BJ (cell line): ENCODE measurements at places on chromosomes 5 and 9.

GRCh38 chr5:65243161-65243560 lies 238.6 kb downstream of the ADAMTS6 start:
- DNase-seq = no peak

- DNase-seq = no peak
Observed at GRCh38 chr5:119860463-119860862, 231.1 kb downstream of the FAM170A start.

GRCh38 chr5:132830436-132831094 lies at the start of gene SHROOM1:
TSS of gene SHROOM1 (minus strand) at chr5:132830647. CDS start at chr5:132826140, 4,507 bp downstream.
- no peak for DNase-seq

GRCh38 chr5:169686137-169686536 lies 49.1 kb downstream of the DOCK2 start:
- DNase-seq = no peak

DNA sequence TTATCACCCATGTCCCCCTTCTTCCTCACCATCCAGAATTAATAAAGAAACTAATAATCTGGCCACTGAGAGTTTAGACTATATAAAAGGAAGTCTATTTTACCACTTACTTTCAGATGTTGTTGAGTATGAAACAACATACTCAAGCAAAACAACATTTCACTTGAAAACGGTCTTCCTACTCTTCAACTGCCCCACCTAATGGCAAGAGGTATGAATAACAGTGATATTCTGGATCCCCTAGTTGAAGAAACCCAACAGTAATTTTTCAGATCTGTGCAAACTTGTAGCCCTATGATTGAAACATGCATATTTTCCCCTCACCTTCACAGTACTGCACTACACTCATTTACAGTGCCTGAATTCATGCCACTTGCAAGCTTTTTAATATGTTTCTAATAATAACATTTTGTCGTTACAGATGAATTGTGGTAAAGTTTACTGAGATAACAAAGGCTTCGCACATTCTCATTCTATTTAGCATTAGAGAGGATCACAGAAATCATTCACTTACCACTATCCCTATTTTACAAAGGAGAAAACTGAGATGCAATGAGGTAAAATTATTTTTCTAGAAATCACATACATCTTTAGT lies 267.9 kb upstream of the PDE4D start:
- no peak for DNase-seq

DNA sequence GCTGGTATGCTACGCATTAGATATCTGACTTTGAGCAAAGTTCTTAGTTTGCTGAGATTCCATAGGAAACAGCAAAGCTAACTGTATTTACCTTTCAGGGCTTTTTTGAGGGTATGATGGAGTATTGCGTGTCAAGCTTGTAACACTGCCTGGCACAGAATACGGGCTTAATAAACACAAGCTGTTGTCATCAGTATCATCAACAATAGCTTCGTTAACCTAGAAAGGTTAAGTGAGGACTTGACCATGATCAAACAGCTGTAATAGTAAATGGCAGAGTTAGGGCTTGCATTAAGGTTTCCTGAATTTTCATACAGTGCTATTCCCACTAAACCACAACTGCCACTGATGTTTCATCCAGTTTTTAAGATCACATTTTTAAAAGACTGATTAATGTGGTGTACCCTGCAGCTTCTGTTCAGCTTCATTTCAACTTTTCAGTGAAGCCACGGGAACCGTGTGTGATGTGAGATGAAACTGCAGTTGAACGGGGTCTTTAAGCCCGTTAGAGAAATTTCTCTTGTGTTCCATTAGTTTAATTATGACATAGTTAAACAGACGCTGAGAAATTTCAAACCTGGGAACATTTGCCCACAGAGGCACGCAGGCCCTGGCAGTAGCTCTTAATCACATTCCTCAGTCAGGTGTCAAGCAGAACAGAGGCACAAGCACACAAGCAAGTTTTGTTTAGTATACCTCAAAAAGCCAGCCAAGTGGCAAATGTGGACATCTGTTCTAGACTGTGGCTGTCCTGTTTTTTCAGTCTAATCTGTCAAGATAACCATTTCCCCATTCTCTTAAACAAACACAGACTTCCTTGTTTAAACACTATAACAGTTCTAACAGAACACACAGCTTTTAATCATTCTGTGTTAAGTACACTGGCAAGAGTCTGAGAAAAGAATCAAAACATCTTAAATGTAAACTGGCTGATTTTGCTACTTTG lies 147.1 kb downstream of the ZNF608 start:
- peak; percentile 6 for DNase-seq
